ENCODE measurements at places on chromosomes 11 and 22. TPM values are rescaled to one million over a fixed set of nuclear protein-coding genes. Genes with fewer than 3 reads are reported as not detected.

Gene SPDYC
- total RNA-seq, result not detected

Gene MIAT
- 0.64 TPM for total RNA-seq

Gene DRAP1
- total RNA-seq, result 106 TPM

DNA sequence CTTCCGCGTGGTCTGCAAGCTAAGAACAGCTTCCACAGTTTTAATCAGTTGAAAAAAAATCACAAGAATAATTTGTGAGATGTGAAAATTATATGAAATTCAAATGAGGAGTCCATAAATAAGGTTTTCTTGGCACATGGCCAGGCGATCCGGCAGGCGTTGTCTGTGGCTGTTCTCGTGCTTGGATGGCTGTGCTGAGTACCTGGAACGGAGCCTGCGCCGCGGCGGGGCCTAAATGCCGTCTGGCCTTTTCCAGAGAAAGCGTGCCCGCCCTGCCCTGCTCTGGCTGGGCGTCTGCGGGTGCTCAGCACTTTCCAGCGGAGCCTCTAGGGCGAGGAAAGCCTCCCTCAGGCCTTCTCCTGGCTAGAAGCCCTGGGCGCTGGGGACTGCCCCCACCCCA is 41.8 kb downstream of the OSBPL5 start:
- DNase-seq, result no peak

DNA sequence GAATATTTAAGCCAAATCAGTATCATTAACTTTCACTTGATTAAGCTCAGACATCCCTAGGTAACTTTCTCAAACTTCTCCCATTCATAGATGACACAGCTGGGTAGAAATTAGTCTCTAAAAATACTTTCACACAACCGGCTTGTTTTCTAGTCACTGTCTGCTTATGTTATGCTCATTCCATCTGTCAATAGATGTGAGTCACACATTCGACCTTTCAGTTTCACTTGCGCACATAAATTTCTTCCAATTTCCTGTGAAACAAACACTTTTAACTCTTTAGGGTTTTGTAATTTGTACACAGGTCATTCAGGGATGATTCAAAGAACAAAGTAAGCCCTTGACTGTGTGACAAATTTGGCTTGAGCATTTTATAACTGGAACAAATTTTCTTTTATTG is 723.0 kb downstream of the KCNA4 start:
- no peak for DNase-seq

DNA sequence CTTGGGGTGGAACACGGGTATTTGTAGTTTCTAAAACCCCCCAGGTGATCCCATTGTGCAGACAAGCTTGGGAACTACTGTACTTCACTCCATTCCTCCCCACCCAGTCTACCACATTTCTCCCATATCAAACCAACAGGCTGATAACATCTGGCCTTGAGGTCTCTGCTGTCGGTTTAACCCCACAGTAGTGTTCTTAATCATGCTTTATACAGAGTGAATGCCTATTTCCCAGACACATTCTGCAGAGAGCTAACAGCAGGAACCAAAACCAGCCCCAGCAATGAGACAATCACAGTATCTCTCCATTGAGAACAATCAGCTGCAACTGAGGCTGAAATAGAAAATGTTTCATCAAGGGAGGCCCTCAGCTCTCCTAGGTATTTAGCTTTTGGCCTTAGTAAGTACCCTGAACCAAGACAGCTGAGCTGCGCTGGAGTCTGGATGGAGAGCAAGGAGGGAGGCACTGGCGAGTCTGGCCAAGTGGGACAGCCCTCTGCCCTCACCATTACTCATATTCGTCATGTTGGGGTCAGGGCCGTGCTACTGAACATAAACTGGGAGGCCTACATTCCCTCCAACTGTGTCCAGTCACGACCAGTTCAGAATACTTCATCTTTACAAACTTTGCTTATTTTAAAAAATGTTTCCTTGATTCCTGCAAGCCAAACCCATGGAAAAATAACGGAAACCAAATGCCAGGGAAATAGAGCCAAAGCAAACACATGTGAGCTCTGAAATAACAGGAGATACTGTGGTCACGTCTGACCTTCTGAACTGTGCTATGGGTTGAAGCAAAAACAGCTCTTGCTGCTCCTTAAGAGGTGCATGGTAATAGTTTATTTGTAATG is 81.0 kb downstream of the CCDC34 start:
- DNase-seq, result no peak

- no peak for DNase-seq
These were observed 7.3 kb upstream of the PDE2A start for GRCh38 chr11:72681226-72682153.

GRCh38 chr11:62150887-62151736 is 27.3 kb downstream of the INCENP start:
- no peak for DNase-seq

Gene ZNF214
- total RNA-seq, result 3.0 TPM

GRCh38 chr11:121643479-121644186 is 190.9 kb upstream of the SORL1-AS1 start:
- no peak for DNase-seq

Gene TPP1
- total RNA-seq, result 71.5 TPM

Gene YWHAH
- 179 TPM for total RNA-seq

All from Calu3 (cell line).